Activated CD4-positive, alpha-beta T cell treated with anti-CD3 and anti-CD28 coated beads for 48 hours (primary cell): ENCODE measurements at places on chromosomes 5 and 9.

GRCh38 chr5:169958278-169958677 is 22.0 kb downstream of the INSYN2B start:
- no peak for DNase-seq

DNA sequence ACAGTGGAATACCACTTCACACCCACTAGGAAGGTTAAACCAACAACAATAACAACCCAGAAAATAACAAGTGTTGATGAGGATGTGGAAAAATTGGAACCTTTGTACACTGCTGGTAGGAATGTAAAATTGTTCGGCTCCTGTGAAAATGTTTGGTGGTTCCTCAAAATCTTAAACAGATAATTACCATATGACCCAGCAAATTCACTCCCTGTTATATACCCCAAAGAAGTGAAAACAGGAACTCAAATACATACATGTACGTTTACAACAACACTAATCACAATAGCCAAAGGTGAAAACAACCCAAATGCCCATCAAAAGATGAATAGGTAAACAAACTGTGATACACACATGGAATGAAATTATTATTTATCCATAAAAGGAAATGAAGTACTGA is 178.5 kb upstream of the PHYKPL start:
- DNase-seq: no peak

DNA sequence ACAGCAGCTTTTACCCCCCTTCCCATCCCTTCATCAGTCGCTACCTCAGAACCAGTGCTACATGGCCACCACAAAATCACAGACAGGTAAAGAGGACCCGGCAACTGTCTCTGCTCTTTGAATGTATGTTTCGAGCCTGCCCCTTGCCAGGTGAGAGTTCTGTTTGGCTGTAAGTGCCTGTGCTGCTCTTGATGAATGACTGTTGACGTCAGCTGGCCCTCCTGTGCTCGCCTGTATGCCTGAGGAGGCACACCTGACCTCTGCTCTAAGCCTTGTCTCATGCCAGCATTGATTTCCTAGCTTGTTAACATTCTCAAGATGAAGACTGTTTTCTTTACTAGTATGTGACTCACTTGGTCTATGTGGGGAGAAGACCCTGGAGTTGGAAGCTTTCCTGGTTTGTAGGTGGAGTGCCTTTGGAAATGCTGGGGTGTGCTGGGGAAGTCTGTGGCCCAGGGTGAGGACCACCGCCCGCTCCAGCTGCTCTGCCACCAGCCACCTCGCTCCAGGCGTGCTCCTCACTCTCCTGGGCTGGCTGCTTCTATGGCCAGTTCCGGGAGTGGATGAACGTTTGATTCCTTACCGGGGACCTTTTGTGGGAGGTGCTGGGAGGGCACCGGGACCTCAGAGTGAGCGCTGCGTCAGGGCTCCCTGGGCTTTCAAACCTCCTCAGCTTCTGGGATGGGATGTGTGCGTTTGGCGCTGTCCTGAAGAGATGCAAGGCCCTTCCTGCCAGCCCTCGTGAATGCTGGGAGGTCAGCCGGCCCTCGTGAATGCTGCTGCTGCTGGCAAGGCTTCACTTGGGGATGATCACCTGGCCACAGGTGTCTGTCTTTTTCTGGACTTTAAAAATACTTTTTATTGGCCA is 109.9 kb downstream of the EHMT1 start:
- no peak for DNase-seq

DNA sequence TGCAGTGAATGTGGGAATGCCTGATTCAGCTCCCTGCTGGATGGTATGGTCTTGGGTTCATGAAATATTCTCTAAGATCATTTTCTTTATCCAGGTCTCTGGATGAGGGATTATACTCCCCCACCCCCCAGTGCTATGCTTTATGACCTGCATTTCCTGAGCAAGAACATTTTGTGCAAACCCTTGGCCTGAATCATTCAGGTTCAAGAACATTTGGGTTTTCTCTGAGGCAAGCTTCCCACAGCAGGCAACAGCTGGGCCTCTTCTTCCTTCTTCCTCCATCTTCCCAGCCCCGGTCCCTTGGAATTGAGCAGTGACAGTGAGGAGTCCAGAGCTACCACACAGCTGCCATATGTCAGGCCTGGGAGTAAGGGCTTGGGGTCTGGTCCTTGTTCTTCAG is 58.6 kb upstream of the TNFSF15 start:
- no peak for DNase-seq

DNA sequence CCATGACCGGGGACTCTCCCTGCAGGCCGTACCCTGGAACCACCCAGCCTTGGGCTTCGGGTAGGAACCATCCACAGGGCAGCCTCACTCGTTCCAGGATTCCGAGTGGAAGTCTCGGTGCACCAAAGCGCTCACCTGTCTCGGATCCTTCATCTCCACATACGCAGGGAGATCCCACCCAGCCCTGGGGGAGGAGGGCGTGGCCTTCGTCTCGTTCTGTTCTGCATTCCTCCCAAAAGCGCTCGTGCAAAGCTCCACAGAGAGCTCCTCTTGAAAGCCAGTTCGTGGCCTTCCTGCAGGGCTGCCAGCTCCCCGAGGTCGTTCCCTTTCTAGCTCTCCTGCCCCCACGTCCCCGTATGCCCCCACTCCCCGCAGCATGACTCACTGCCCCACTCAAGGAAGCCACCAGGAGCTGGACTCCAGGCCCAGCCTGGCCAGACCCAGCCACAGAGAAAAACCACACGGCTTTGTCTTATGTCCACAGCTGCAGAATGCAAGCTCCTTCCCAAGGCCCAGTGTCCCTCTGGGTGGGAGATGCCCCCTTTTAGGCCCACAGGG is 65.0 kb upstream of the SARDH start:
- no peak for DNase-seq
